Activated T-helper 1 cell treated with anti-CD3 and anti-CD28 coated beads, Interleukin-12 subunit alpha, Interleukin-12 subunit beta, Interleukin-2, Interleukin-4 antibody, amounts not matched to agents 30 ng/mL and 10 ng/mL and 1 ng/mL, durations not matched to agents 14 hours and 24 hours and 36 hours (primary cell): ENCODE measurements at places on chromosomes 16 and 17. TPM values are rescaled to one million over a fixed set of nuclear protein-coding genes. Genes with fewer than 3 reads are reported as not detected.

GRCh38 chr17:45293413-45294211 is 23.2 kb downstream of the MAP3K14 start:
- H3K4me1 ChIP-seq, result peaks cover 74% of the 10 kb centered on the region
- H3K27me3 ChIP-seq, result no peaks in the 10 kb centered on the region
- H3K4me3 ChIP-seq, result no peak overlapping the region
- no peak for DNase-seq

Gene KRT24
- total RNA-seq, result not detected in 2 replicates

DNA sequence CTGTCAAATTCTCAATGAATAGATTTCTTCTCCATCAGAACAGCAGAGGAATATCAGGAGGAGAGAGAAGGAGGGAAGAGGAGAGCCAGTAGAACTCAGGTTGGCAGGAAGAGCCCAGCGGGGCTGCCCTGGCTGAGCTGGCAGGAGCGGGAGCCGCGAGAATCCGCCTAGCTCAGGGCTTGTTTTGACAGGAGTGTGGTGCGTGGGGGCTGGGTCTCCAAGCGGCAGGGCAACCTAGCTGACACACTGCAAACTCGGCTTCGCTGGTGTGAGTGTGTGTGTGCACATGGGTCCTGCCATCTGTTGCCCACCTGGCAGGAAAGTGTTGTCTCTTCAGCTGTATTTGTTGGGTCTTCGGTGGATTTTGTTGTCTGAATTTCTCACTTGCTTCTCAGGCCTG is 27.9 kb upstream of the BCAR1 start:
- peaks cover 28% of the 10 kb centered on the region for H3K27me3 ChIP-seq
- H3K4me3 ChIP-seq, result no peak overlapping the region
- no peak for DNase-seq
- no peaks in the 10 kb centered on the region for H3K36me3 ChIP-seq

Gene MYL4
- not detected in 2 replicates for total RNA-seq
